ENCODE measurements at places on chromosomes 3 and 15.

- DNase-seq, result no peak
These were observed 228.9 kb upstream of the MANF start for GRCh38 chr3:51156147-51156546.

DNA sequence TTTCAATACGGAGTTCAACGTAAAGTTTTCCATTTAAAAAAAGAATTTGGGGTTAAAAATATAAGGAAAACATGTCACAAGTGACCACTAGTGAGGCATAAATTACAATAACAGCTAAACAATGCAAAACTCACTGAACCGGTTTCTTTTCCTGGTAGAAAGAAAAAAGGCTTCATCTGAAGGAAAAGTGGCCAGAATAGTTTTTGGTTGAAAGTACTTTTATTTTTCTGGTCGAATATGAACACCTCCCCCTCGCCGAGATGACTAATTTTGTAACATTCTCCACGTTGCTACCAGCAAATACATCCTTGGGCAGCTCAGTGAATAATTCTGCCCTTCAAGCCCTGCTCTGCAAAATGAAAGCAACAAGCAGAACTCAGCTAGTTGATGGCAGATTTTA, 3.9 kb upstream of the SRGAP3 start:
- DNase-seq, result peak; percentile 75

GRCh38 chr15:74302821-74303359, 64.6 kb downstream of the CYP11A1 start:
- DNase-seq, result no peak

- peak; percentile 19 for DNase-seq
These were observed 195.4 kb downstream of the OPA1 start for GRCh38 chr3:193788189-193788991.

DNA sequence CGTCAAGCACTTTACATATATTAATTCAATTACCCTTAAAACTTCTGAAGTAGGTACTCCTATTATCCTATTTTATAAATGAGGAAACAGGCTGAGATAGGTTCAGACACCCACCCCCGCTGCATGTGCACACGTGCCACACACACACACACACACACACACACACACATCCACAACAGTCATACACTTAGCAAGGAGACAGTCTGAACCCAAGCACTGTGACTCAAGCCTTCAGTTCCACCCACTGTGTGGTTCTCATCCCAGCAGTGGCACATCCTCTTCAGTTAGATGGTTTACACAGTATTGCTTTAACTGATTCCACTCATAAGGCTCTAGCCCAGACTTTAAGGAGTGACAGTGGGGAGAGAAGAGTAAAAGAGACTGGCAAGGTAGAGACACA, 91.1 kb upstream of the FGF7 start:
- DNase-seq, result no peak

DNA sequence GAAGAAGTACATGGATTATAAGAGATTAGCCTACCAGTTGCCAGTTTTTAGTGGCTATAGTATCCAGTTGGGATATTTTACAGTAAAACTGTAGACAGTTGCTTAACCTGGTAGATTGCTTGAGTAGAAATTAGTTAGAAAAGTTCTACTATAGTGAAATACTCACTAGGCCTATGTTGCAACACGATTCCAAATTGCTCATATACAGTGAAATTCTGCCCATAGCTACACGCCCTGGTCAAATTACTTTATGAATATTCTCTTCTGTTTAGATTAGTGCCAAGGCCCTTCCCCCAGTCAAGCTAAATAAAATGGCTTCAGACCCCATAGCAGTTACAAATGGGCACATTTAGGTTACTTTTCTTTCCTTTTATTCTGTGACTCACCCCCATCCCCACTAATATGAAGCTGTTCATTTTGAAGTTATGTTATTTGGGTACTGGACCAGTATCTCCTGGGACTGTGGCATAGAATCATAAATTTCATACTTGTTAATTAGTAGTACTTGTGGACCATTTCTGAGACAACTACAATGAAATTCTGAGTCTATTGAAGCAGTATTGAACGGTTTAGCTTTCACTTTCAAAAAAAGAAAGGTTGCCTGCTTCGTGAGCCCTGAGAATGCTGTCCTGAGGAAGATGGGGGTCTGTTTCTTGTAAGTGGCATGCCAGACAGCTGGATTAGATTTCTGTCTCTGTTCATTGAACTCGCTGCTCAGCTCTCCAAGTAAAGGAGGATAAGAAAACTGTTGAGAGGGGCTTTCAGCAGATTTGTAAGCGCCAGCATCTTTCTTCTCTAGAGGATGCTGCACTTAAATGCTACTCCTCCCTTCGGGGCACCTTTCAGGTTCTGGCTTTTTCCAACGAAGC, 65.8 kb upstream of the CFAP20DC start:
- DNase-seq, result peak; percentile 42

DNA sequence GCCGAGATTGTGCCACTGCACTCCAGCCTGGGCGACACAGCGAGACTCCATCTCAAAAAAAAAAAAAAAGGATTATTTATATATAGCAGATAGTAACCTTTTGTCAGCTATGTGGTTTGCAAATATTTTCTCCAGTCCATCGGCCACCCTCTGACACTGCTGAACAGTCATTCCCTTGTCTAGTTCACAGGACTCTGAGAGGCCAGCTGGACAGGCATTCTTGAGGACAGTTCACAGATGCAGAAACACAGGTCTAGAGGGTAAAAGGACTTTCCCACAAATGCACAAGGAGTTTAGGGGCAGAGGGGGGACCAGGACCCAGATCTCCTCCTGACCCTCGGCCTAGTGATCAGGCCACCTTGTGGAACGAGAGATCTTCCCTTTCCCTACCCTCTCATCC, 7.5 kb upstream of the TMEM40 start:
- DNase-seq, result no peak
